ENCODE measurements at places on chromosomes 2 and 18. TPM values are rescaled to one million over a fixed set of nuclear protein-coding genes. Genes with fewer than 3 reads are reported as not detected.

Gene DNAH7
- 0.89 TPM for total RNA-seq

Gene NR4A2
- total RNA-seq: 1.1 TPM

Gene LINC00305
- not detected for total RNA-seq

Gene SERPINE2
- total RNA-seq: 1,671 TPM

Gene CIDEA
- total RNA-seq: not detected
